T-helper 1 cell (primary cell): ENCODE measurements at places on chromosomes 2 and 18.

- DNase-seq, result no peak
Measured at GRCh38 chr18:9673296-9674251, 34.5 kb upstream of the RAB31 start.

- no peak for DNase-seq
Measured at GRCh38 chr2:39062320-39062719, 58.5 kb downstream of the SOS1 start.

- DNase-seq, result no peak
Measured at GRCh38 chr2:205496370-205496769, 185.9 kb upstream of the NRP2 start.

DNA sequence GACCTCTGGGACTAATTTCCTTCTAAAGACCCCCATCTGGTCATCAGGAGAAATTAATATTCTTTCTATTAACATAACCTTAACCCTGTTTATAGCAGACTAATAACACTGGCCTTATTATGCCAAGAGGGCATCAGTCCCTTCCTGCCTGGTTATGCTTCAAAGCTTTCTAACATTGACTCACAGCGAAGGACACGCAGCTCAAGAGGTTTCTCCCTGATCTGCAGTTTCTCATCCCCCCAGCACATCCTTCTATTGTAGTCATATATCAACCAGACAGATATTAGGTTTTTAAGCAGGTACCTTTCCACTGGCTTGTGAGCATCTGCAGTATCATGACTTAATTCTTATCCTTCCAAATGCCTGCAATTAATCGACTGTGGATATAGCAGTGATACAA, 100.0 kb upstream of the CXCR4 start:
- no peak for DNase-seq

DNA sequence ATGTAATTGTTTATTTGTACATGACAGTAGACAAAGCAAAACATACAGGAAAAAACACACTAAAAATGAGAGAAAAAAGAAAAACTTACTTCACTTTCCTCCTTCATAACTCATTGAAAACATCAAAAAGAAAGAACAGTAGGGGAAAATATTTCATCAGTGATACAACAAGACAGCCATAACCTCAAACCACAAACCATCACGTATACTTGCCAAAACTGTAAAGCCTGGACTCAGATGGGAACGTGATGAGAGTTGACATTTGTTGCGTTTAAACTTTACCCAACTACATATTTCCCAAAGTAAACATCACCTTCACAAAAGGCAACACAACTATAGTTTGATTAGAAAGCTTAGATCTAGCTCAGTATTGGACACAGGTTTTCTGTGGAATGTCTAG, 278.2 kb upstream of the COL3A1 start:
- no peak for DNase-seq
